ENCODE measurements at places on chromosomes 12 and 14.

DNA sequence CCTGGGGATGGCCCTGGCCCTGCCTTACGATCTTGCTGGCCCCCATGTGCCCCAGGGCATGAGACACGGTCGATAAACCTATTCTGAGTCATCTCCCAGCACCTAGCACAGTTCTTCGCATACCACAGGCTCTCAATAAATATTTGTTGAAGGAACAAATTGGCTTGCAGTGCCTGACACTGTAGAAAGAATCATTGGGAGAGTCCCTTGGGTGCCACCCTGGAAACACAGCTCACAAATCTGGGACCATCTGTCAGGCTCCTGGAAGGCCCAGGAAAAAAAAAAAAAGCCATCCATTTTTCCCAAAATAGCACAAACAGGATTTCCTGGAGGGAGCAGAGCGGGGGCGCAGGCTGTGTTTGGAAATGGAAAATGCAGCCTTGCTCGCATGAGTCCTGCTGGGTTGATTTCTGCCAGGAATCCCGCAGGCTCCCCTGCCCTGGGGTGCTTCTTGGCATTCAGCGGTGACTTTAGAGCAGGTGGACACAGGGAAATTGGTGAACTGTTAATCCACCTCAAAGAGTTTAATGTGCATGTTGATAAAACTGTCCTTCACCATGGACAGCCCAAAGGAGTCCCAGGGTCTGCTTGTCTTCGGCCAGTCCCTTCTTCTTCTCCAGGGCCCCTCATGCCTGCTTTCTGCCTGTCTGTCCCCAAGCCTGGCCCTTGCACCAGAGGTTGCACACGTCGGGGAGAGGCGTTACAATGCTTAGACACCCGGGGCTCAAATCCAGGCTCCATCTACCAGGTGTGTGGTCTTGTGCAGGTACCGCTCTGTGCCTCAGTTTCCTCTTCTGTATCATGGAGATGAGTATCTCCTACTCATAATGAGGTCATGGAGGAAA, 106.1 kb upstream of the RFLNA start:
- DNase-seq: no peak

DNA sequence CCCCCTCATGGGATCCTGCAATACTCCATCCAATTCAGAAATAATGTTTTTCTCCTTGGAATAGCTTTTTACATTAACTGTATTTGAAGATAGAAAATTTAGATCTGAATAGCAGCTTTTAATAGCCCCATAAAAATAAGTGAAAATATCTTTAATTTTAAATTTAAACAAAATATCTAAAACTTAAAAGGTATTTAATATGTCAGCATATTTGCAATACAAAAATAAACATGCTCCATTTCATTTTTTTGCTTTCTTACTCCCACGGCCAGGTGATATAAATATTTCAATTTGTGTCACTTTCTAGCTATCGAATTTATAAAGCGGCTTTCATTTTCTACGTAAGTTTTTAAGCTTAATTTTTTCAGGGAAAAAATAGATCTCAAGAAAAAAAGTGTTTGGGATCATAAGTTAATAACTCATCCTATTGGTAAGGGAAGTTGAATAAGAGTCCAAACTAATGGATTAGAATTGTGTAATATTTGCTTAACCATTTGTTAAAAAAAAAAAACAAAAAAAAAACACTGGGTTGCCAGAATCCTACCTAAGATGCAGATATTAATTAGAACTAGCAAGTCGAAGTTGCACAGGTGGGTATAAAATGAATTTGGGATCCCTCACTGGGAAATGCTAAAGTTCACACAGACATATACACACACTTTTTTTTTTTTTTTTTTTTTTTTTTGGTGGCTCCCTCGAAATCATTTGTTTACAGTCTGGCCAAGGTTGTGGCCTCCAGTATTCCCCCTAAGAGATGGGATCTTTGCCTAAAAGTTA, 47.6 kb downstream of the PPP2R5C start:
- no peak for DNase-seq

DNA sequence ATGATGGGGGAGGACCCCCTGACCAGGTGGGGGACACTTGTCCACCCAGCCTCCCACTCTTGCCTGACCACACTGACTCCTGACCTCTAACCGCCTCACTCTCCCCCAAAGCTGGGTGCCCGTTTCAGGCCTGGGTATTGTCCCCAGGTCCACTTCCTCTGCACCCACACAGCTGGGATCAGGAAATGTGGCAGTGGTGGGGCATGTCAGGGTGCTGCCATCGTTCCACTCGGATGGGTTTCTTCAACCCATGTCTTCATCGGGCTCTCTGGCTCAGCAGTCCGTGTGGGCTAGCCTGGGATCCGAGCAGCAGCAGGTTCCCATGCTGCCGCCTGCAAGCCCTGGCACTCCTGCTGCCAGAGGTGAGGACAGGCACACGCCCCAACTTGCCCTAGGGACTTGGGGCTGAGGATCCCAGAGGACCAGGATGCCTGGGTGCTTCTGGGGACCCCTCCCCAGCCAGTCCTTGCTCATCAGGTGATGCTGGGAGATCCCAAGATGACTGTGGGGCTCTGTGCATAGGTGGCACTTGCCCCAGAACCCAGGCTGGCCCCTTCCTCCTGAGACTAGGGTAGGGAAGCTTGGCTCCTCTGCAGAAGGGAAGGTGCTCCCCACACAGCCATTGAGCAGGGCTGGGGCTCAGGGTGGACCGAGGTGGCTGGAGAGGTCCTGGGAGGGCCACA, 2.9 kb upstream of the CLBA1 start:
- no peak for DNase-seq

GRCh38 chr12:105970885-105971284, 167.9 kb downstream of the NUAK1 start:
- DNase-seq: no peak

DNA sequence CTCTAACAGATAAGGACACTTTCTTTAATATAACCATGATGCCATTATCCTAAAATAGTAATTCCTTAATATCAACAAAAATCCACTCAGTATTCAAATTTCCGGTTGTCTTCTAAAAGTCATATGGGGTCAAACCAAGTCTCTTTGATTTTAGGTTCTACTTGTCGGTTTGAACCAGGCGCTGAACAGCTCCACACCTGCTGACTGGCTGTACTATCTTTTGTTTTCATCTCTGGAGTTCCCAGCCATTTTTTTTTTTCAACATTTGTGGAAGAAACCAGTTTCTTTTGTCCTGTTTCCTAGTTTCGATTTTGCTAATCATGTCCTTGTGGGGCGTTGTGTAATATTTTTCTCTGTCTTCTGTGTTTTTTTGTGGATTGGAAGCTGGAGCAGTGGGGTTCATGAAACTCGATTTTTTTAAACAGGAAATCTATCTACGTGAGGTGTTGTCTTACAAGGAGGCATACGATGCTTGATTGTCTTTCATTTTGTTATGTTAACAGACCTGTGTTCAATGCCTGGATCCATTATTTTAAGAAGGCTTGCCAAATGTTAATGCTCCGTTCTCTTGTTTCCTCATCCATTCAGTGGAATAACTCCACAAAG, 50.2 kb downstream of the FZD10 start:
- DNase-seq: no peak

DNA sequence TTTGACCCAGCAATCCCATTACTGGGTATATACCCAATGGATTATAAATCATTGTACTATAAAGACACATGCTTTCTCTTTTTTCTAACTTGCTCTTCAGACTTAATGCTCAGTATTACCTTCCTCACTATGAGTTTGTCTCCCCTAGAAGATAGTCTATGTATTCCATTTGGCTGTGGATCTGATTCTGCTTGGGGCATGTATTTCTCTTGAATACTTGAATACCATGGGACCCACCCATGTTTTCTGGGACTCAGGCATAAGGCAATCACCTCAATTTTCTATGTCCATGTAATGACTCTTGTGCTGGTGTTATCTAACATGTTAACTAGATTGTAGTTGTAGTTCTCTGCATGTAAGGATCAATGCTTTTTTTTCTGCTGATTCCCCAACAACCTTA, 70.4 kb upstream of the PPM1H start:
- no peak for DNase-seq

- no peak for DNase-seq
These were observed 342.8 kb downstream of the FUT8 start for GRCh38 chr14:65755331-65755730.

DNA sequence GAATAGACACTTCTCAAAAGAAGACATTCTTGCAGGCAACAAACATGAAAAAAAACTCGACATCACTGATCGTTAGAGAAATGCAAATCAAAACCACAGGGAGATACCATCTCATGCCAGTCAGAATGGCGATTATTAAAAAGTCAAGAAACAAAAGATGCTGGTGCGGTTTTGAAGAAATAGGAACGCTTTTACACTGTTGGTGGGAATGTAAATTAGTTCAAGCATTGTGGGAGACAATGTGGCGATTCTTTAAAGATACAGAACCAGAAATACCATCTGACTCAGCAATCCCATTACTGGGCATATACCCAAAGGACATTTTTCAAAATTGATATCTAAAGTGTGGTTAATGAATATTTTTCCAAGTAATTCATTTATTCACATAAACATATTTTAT, 39.6 kb upstream of the LIN7A start:
- no peak for DNase-seq

DNA sequence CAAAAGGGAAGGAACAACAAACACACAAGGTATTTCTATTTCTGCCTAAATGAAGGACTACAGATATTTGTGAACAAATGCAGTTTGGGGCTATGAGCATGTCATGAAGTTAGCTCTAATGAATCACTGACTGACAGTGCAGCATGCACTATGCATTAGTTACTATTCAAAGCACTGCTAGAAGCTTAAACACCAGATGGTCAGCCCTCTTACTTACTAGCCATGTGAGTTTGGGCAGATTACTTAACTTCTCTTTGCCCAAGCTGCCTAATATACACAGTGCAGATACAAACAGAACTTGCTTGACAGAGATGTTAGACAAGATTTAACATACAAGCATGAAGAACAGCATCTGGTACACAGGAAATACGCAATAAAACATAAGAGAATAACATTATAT, 96.0 kb downstream of the ATXN2 start:
- no peak for DNase-seq

DNA sequence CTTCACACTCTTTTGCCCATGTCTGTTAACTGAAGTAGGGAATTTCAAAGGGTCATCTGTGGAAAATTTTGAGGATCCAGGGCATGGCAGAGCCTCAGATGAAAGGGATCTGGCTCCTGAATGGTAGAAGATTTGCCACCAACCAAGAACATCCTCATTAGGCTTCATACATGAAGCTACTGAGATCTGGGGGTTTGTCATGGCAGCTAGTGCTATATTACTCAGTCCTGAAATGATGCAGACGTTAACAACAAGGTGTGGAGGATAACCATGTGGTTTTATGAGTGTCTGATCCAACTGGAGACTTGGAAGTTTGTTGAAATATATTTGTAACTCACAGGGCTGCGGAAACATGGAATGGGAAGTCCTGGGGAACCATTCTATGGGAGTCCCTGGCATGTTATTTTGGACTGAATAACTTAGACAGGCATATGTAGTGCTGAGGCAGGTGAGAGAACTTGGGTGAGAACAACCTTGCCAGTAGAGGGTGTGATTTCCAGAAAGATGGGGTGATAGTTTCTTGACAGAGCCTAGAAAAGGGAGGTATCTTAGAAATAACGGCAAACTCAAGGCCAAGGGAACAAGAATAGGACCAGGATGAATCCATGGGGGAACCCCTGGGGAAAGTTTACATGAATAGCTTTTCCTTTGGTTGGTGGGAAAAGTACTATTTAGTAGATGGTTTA, 42.0 kb upstream of the C12orf75 start:
- no peak for DNase-seq

- DNase-seq: no peak
These were observed 15.0 kb downstream of the WNT5B start for GRCh38 chr12:1643905-1644533.

- no peak for DNase-seq
These were observed 216.2 kb upstream of the KRR1 start for GRCh38 chr12:75727577-75727976.

DNA sequence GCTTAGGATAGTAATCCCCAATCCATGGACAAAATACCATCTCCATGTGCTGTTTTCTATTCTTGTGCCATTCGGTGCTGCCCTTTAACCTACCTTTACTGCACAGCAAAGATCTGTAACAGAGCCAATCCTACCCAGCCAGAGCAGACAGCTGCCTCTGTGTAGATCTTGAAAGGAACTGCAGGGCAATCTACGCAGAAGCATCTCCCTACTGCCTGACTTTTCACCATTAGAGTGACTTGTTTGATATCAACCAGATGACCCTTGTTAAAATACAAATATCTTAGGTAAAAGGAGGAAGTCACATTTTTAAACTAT, 33.9 kb upstream of the PPM1A start:
- no peak for DNase-seq

GRCh38 chr14:21019366-21019765, 5.5 kb downstream of the NDRG2 start:
- no peak for DNase-seq

DNA sequence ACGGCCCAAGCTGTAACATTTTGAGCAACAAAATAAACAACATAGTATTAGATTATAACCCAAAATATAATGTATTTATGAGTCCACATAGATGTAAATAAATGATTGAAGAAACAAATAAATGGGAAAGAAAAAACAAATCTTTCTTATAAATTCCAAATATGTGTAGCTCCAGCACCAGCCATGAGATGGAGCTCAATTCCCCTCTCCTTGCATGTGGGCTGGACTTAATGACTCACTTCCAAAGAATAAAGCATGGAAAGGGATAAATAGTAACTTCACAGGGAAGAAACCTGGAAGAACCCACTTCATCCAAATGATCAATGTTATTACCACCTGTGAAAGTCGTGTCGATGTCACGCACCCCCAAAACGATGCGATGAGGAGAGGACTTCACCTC, 158.8 kb downstream of the RPAP3 start:
- no peak for DNase-seq

DNA sequence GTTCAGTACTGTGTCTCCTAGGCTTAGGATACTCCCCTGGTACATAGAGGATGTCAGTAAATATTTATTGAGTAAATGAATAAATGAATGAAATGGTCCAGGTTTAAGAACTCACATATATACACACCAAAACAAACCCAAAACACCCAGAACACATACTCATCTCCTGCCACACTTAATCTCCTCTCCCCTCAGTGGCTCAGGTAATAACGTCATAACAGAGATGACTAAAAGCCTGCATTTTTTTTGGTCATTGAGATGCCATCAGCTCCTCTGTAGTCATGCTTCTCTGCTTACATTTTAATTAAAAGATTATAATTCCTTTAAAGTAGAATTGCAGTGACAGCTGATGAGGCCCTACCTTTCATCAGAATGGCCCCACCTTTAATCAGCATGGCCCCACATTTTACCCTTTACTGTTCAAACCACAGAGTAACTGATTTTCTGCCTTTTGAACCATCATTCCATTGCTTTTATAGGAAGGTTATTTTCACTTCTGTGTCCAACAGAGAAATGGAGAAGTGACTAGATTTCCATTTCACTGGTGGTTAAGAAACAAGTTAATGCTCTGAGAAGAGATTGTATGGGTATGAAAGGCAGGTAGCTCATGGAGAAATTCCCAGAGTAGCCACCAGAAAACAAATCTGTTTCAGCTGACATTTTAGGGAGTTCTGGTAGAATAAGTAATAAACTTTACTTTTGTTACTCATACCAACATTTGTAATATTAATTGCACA, 193.4 kb upstream of the ATP2B1 start:
- DNase-seq: no peak

GRCh38 chr12:124162151-124163110, 132.5 kb upstream of the RFLNA start:
- DNase-seq: no peak
